Esophagus mucosa (tissue), 1 donor: ENCODE measurements at places on chromosomes 5 and 9. TPM values are rescaled to one million over a fixed set of nuclear protein-coding genes. Genes with fewer than 3 reads are reported as not detected.

SPINK13 gene
- not detected for total RNA-seq

IL33 gene
- total RNA-seq, result 30.9 TPM

PLCXD3 gene
- 0.48 TPM for total RNA-seq

PLAC8L1 gene
- total RNA-seq, result 0.52 TPM

TMEM252 gene
- not detected for total RNA-seq

GADD45G gene
- 1.6 TPM for total RNA-seq

EMB gene
- 5.7 TPM for total RNA-seq

SLC6A3 gene
- total RNA-seq, result 0.16 TPM

PLPP1 gene
- total RNA-seq, result 16.2 TPM

RNF180 gene
- total RNA-seq, result 2.8 TPM

SIT1 gene
- 0.44 TPM for total RNA-seq
